NCI-H1694 treated with DMSO at 0.1 percent for 48 hours (cell line): ENCODE measurements at places on chromosomes 6 and 20.

DNA sequence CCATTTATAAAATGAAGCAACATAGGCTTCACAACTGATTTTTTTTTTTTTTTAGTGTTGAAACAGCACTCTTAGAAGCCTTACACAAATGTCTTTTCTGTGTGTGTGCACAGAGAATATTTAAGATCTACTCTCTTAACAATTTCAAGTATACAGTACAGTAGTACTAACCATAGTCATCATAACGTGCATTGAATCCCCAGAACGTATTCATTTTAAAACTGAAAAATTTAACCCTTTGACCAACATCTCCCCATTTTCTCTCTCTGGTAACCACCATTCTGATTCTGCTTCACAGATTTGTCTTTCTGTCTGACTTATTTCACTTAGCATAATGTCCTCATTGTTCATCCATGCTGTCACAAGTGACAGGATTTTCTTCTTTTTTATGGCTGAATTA is 475.6 kb downstream of the RFPL4B start:
- no peak for DNase-seq

DNA sequence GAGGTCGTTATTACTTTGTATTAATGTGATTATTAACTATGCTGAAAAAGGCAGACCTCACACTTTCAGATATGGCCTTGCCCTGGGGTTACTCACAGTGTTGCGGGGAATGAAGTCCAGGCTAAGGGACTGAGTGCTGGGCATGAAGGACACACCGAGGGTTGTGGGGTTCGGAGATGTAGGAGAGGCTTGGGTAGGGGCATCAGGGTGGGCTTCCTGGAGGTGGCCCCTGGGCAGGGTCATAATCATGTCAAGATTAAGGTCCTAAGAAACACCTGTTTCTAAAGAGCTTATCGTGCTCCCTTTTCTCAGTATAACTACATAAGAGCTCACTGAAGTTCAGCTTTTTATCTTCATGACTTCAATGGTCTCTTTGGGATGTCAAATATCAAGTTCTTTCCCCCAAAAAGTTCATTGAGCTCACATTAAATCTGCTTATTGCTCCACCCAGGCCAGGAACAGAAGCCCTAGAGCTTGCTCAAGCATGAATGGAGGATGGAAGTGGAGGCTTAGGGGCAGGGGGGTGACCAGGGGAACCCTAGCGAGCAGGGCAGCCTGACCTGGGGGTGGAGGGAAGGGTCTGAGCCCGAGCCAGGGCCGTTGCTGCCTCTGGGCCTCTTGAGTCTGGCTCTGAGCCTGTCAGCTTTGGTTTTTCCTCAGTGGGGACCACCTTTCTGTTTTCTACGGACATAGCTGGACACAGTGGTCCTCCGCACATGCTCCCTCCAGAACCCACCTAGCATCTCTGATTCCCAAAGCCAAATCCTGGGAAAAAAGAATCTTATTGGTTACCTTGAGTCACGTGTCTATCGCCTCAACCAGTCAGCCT is 37.3 kb upstream of the TGM2 start:
- DNase-seq, result no peak

- DNase-seq, result no peak
These were observed 351 bp downstream of the AURKA start for GRCh38 chr20:56391596-56392131.

GRCh38 chr6:24872779-24873178 is 63.0 kb downstream of the RIPOR2 start:
- no peak for DNase-seq

DNA sequence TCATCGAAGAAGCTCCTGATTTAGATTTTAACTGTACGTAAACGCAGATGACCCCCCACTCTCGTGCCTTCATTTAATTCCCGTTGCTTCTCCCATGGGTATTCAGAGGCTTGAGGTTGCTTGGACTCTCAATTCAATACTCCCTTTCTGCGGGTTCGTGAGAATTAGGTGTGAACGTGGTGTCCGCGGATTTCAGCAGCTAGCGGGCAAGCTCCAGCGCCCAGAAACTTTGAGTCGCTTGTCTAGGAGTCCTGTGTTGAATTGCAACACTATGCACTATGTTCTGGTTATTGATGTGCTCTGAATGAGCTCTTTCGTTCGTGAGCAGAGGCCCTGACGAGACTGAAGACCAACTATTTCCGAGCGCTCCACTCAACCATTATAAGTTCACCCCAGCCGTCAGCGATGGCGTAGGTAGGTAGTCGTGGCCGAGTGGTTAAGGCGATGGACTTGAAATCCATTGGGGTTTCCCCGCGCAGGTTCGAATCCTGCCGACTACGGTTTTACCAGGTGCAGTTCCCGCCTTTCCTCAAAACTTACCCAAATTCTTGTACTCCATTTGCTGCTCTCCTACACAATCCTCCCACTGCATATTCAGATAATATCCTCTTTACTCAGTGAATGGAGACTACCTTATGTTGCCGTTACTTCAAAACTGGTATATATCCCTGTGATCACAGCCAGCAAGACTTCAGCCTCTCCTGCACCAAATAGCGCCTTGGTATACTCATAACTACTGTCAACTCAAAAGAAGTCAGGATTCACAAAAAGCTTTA is 72.6 kb upstream of the ZNF184 start:
- no peak for DNase-seq

DNA sequence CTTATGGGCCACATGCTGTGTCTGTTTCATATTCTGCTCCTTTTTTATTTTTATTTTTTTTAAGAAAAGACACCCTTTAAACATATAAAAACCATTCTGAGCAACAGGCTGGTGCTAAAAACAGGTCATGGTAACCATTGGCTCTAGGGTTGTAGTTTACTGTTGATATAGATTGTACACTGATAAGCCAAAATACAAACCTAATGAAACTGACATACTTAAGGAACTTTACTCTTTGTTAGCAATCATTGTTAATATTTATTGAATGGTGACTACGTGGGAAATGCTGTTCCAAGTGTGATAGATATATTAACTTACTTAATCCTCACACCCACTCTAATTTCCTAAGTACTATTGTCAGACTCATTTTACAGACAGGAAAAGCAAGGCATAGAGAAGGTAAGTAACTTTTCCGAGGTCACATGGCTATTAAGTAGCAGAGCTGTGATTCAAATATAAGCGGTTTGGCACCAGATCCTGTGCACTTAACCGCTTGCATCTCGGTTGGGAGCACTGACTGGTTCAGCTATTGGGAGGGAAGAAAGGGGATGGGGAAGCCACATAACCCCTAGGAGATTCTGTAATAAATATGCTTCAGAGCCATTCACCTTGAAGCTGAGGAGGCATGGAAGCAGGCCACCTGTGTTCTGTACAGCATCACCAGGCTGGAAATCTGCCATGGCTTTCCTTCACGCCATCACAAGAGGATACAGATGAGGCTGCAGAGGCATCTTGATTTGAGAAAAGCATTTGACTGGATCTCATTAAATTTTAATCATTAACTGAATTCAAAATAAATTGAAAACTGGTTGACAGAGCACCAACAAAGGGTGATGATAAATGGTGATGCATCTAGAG is 4.9 kb downstream of the TRAF3IP2 start:
- DNase-seq, result no peak

- no peak for DNase-seq
These were observed 1.4 kb upstream of the GCLC start for GRCh38 chr6:53546281-53546680.

DNA sequence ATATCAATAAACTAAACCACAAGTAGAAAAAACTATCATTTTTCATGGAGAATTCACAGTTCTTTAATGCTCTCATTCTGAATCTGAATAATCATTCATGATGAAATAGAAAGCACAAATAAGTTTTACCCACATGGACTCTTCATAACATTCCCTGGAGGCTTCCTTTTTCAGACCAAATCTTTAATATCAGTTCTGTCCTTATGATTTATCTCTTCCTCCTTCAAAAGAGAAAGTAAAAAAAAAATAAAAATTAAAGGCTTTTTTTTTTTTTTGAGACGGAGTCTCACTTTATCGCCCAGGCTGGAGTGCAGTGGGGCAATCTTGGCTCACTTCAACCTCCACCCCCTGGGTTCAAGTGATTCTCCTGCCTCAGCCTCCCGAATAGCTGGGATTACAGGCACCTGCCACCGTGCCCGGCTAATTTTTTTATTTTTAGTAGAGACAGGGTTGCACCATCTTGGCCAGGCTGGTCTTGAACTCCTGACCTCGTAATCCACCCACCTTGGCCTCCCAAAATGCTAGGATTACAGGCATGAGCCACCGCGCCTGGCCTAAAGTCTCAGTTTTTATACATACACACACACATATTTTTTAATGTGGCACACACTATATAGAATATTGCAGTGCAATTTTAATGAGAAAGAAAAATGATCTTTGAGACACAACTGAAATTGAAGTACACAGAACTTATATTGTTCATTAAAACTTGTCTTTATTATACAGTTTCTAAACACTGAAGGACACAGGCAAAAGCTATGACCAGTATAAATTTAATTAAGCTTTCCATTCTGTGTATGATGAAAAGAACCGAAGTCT is 31.9 kb upstream of the ZNF217 start:
- no peak for DNase-seq

DNA sequence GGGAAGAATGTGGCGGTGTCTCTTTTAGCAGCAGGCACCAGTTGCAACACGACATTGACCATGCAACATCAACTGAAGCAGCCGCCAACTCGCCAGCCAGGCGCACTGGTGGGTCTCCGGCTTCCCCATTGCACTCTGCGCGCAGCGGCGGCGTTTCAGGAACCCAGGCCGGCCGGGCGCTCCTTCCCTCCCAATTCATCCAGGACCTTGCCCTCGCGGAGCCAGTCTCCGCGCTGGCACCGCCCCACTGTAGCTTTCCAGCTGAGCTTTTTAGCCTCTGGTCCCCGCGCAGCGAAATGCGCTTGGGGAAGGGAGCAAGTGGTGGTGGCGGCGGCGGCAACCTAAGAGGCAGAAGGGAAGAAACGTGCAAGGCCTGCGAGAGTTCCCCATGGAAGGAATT is 297.9 kb upstream of the RIMS1 start:
- DNase-seq, result no peak
